Mesothelial cell of epicardium (in vitro differentiated cells): ENCODE measurements at places on chromosomes 11 and 22. TPM values are rescaled to one million over a fixed set of nuclear protein-coding genes. Genes with fewer than 3 reads are reported as not detected.

DNA sequence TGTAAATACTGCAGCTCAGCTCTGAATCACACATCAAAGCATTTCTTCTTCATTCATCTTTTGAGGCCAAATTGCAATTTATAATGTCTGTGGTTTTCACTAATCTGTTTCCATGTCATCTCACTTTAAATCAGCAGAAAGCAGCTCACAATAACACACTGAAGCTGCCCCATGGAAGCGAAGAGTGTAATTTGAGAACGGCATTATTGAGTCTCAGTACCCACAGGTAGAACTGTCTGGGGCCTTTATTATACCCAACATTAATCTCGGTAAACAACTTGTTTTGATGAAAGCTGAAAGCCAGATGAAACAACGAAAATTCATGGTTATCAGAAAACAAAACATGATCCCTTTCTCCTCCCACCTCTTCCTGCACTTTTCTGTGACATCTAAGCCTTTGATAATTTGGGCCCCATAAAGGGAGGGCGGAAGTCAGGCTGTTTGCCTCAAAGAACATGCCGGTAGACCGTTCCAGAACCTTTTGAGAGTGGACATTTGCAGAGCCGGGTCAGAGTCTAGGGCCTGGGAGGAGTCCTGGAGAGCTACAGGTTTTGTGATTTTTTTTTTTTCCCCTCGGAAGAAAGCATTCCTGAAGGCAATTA, 68.2 kb upstream of the SESN3 start:
- DNase-seq = no peak

DNA sequence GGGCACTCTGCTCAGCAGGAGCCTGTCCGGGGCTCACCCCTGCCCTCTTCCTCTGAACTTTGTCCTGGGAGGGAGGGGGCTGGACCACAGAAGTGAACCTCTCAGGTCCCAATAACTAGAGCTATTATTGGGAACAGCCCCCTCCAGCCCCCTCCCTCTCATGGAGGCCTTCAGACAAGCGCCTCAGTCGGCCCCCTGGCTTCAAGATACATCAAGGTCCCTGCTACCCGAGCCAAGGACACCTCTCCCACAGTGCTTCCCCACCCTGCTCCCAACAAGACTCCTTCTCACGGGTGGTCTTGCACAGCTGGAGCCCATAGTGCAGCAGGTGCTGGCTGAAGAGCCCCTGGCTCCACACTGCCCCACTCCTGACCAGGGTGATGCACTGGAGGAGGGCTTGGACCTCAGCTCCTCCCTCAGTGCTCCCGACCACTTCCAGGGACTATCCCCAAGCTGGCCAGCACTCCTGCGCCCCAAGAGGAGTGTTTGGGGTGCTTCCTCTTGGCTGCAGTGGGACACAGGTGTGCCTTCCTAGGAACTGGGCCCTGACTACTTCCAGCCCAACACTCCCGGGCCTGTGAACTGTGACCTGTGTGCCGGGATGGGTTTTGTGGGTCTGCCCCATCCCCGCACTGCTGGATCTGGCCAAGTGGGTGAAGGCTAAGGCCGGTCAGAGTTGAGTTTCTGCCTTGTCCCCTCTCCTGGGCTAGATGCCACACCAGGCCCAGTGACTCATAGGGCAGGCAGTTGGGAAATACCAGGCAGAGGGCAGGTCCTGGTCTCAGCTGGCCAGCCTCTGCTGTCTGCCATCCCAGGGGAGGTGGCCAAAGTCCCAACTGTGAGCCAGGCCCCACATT, 2.2 kb downstream of the PNPLA2 start:
- DNase-seq = no peak

DNA sequence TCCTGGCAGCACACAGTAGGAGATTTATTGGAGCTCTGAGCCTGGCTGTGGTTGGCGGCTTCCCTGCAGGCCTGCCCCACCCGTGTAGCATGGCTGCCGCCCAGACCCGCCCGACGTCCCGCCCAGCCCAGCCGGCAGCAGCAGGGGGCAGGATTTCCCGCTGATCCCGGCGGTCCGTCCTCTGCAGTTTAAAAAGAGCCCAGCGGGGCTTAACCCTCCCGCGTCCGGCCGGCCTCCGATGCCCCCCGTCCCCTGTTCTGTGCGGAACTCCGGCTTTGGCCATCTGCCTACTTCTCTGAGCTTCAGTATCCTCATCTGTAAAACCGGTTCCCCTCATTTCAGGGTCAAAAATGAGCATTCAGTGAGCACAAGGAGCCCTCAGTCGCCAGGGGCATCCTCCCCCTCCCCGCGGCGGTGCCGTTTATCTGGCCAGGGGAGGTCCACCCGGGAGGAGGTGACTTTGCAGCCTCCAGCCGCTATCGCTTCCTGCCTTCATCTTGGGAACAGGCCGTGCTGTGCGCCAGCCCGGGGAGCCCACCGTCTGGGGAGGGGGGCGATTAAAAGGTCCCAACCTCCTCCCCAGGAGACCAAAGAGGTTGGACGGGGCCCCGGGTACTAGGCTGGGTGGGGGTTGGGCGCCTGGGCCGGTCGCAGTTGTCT, at the start of gene GAS2L1:
Gene GAS2L1, plus strand, starts transcription at position 476 of the 660 bp plus-strand sequence. CDS start 1,456 bp downstream, outside the sequence.
- DNase-seq = no peak

DNA sequence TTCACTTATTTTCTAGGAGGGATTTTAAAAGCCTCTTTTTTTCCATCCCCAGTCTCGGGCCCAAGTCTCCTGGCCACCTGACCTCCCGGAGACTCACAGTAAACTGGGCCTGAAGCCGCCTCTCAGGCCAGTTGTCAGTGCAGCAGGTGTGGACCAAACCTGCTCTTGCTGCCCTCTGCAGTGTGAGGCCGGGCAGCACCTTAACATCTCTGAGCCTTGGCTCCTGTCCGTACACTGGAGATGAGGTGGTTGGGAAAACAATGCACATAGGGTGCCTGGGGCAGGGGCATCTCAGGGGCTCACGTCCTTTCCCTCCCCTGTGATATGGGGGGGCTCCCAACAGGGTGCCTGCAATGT, 45.1 kb downstream of the PHF21B start:
- DNase-seq = no peak

GRCh38 chr11:59144096-59144495, 1.4 kb downstream of the FAM111A start:
- no peak for DNase-seq

DNA sequence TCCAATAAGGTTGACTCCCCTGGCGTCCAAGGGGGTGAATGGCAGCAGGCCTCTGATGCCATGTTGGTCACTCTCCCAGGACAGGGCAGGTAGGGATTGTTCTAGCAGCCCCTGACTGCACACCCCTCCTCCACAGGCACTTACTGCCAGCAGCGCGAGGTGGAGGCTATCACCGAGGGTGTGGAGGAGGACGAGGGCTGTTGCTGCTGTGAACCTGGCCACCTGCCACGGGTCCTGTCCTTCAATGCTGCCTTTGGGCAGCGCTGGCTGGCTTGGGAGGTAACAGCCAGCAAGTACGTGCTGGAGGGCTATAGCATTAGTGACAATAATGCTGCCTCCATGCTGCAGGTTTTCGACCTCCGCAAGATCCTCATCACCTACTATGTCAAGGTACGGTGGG, 7.7 kb upstream of the SIPA1 start:
- no peak for DNase-seq

GRCh38 chr11:47378836-47379170, 456 bp upstream of the SPI1 start:
- DNase-seq = no peak

DNA sequence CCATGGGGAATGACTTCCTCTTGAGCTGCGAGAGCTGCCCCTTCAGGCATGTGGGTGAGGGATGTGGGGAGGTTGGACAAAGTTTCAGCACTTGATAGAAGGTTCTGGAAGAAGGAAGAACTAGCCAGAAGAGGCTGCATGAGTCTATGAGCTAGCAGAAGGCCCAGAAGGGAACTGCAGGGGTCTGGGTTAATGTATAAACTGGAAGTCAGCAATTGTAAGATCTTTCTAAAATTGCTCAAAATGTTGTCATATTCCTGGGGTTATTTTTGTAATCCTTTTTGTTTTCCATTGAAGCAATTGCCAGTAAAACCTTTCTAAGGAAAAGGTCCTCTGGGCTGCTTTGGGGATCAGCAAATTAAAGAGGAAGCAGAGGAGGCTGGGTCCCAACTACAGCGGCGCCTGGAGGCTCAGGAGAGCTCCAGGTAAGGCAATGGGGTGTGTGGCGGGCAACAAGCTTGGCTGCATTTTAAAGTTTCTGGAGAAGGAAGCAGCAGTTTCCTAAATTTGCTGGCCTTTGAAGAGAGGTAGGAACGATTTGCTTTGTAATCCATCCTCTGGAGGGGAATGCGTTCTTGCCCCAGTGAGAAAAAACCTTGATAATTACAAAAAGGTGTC, 29.2 kb downstream of the ADAMTS15 start:
- DNase-seq = no peak

GRCh38 chr11:95093548-95093947, 3.9 kb downstream of the ENDOD1 start:
- DNase-seq = no peak

- DNase-seq = no peak
Observed at GRCh38 chr11:8679006-8679405, 3.5 kb downstream of the TRIM66 start.

GRCh38 chr11:130454491-130455252, 6.2 kb downstream of the ADAMTS15 start:
- no peak for DNase-seq

The C22orf15 gene
- total RNA-seq = 0.36 to 0.82 TPM (median 0.52 TPM) in 3 replicates

The CHCHD10 gene
- 56.6 to 61.9 TPM (median 61.8 TPM) in 3 replicates for total RNA-seq

The ACRV1 gene
- 0.25 TPM in 1 of 3 replicates, not detected in the others for total RNA-seq

The CDC42BPG gene
- 24.6 to 30.1 TPM (median 25.0 TPM) in 3 replicates for total RNA-seq

The CYB5R2 gene
- 63.6 to 74.4 TPM (median 67.0 TPM) in 3 replicates for total RNA-seq

The SAAL1 gene
- 28.5 to 29.7 TPM (median 29.0 TPM) in 3 replicates for total RNA-seq

The RTCB gene
- 72.0 to 74.7 TPM (median 73.5 TPM) in 3 replicates for total RNA-seq

The MRGPRE gene
- total RNA-seq = not detected in 3 replicates

The MTNR1B gene
- total RNA-seq = not detected in 3 replicates

The GNAZ gene
- 5.8 to 6.5 TPM (median 6.0 TPM) in 3 replicates for total RNA-seq

The OR5B21 gene
- not detected in 3 replicates for total RNA-seq

The ATF4 gene
- total RNA-seq = 361 to 378 TPM (median 363 TPM) in 3 replicates
